ENCODE measurements at places on chromosomes 16 and 17.
A peak's percentile ranks its signal among the peaks of the same experiment; 100 is the strongest.

- peak; percentile 53 for DNase-seq
Measured at GRCh38 chr16:8935989-8936388, 27.7 kb downstream of the USP7 start.

DNA sequence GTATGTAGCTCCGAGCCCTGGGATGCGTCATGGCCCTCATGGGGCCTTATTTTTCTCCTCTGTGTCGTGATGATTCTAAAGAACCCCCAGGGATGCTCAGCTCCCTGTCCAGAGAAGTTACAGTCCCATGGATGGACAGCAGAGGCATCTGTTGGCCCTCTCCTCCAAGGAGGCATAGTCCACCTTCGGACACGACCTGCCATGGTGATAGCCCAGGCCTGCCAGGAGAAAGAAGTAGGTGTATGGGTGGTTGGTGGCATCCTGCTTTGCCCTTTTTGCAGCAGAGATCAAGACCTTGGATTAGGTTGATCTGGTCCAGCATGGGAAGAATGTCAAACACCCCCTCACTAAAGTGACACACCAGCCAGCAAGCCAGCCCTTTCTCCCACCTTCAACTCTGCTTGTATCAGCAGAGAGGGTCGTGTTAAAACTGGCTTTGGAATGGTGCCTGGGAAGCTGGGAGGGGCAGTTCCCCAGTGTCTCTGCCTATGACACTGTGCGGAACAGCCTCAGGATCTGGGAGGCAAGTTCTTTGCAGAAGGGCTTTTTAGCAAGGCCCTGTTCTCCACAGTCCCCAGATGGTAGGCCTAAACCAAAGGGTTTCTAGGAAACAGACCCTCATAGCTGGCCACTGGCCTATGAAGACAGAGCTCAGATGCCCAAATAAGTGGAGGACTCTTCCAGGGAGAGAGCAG lies 259.9 kb upstream of the RPL38 start:
- DNase-seq = no peak

DNA sequence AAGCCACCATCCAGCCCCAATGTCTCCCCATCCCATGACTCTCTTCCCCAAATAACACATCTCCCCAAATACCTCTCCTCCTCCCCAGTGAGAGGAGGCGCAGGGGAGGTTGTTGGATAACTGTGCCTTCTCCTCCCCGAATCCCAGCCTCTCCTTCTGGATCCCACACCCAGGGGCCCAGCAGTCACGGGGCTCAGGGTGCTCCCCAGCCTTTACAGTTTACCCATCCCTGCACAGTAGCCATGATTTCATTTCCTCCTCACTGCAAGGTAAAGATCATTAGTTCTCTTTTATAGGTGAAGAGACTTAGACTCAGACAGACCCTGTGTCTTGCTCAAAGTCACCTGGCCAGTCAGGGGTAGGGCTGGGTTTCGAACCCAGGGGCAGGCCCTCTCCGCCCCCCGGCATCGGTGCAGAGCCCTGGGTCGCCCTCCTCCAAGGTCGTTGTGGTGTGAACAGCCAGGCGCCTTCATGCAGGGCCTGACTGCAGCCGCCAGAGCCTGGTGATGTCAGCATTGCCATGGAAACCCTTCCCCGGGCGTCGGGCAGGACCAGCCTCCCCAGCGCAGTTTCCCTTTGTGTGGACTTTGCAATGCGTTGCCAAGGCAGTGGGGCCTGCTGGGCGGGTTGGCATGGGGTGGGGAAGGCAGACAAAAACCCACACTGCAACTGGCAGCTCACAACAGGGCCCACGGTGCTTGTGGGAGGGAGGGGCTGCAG lies 53.3 kb upstream of the TOB1 start:
- DNase-seq = peak; percentile 90

GRCh38 chr17:27155866-27156265 lies 138.0 kb upstream of the WSB1 start:
- DNase-seq = no peak

GRCh38 chr17:59353936-59354755 lies 22.7 kb downstream of the YPEL2 start:
- DNase-seq = peak; percentile 64

DNA sequence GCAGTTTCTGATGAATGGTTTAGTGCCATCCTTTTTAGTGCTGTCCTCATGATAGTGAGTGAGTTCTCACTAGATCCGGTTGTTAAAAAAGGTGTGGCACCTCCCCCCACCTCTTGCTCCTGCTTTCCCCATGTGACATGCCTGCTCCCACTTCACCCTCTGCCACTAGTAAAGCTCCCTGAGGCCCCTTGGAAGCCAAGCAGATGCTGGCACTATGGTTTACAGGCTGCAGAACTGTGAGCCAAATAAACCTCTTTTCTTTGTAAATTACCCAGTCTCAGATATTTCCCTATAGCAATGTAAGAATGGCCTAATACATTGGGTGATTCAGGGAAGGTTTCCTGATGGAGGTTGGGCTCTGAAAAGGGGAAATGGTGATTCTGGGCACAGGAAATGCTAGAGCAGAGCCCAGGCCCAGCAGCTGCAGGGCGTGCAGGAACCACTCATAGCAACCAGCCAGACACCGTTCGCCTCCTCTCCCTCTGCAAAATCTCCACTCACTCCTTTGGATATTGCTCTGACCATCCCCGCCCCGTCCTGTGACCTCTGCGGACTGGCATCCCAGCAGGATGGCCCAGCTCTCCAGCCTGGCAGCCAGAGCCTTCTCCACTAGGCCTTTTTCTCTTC lies 2.6 kb upstream of the ADORA2B start:
- no peak for DNase-seq

DNA sequence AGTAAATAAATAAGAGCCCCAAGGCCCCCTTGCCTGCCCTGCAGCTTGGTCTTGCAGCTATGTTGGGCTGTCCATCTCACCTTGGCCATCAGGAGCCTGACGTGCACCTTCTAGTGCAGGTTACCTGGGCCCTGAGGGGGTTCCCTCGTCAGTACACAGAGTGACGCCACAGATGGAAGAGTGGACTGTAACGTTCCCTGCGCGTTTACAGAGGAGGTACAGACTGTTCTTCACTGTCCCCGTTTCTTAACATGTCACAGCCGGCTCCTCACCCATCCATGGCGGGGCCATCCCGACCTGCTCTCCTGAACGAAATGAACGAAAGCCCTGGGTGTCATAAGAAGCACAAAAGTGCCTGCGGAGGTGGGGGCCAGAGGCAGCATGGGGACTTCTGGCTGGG lies 15.9 kb upstream of the FASN start:
- DNase-seq = no peak

DNA sequence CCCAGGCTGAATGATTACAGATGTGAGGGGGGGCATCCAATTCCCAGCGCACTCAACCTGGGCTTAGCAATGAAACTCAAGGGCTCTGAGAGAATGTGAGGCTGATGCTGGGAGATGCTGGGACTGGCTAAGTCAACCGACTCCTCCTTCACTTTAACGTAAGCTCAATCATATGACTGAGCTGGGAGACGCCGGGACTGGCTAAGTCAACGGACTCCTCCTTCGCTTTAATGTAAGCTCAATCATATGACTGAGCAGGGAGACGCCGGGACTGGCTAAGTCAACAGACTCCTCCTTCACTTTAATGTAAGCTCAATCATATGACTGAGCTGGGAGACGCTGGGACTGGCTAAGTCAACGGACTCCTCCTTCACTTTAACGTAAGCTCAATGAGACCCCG lies 179.4 kb downstream of the VPS53 start:
- no peak for DNase-seq

DNA sequence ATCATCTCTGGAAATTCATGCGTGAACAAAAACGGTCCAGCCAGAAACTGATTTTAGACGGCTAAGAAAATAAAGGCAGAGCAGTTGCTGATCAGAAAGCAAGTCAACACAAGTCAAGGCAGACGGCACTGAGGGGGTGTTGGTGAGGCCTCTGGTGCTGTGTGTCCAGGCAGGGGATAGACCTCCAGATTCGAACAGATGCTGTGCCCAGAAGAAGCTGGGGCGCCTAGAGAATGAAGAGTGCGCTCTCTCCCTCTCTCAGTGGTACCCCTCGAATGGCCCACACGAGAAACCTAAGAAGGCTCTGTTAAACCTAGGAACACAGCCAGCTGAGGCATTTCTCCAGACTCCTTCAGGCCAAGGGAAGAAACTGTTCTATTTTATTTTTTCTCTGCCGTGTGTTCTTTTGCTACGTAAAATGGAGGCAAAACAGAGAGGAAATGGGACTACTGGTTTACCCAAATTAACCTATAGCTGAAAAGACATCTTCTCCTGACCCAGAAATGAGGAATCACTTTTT lies 178.3 kb downstream of the PMP22 start:
- DNase-seq = no peak

- no peak for DNase-seq
Measured at GRCh38 chr16:54511222-54511731, 224.7 kb upstream of the IRX3 start.

- DNase-seq = no peak
Measured at GRCh38 chr16:73384506-73385089, 336.7 kb upstream of the ZFHX3 start.

DNA sequence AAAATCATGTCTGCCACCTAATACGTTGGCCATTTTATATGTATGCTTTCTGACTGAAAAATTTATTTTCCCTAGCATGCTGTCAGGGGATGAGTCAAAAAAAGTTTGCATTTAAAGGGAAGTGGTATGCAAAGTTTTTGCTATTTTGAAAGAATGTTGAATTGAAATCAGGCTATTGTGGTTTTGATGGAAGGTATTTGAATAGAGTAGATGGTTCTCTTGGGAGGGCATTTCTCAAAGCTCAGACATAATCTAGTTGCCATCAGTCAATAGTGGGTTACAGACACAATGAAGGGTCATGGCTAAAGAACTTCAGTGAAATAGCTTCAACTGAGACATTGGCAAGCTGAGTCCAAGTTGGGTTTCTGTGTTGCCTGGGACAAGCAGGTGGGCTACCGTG lies 102.4 kb downstream of the MAP2K6 start:
- no peak for DNase-seq

DNA sequence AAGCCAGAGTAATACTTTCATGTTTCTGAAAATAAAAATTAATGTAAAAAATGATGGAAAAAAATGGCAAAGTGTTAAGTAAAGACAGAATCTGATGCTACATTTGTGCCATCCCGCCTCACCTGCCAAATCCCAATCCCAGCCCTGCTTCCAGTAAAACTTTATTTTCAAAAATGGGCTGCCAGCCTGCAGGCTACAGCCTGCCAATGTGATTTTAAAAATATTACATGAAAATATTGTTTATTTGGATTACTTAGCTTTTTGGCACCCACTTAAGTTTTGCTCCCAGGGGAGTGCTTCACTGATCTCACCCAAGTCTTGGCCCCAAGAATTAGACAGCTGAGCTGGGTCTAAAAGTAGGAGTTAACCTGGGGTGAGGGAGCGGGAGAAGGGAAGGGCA lies 112.8 kb downstream of the C16orf78 start:
- DNase-seq = no peak

- DNase-seq = no peak
Measured at GRCh38 chr17:55157165-55157564, 107.6 kb upstream of the HLF start.

DNA sequence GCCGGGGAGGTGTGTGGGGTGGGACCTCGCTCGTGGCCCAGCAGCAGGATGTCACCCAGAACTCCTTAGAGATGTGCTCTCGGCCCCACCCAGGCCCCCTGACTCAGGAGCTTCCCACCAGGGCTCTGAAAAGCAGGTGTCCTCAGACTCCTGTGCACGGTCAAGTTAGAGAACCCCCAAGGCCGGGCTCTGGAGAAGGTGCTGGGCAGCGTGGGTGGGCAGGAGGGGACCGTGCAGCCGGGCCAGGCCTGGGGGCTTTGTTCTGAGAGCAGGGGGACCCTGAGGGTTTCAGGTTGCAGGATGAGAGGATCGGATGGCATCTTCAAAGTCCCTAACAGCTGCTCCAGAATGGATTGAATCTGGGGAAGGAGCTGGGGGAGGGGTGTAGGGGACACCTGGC lies 164.4 kb upstream of the CIBAR2 start:
- DNase-seq = no peak

GRCh38 chr16:28067604-28068379 lies 4.3 kb upstream of the GSG1L start:
- no peak for DNase-seq

DNA sequence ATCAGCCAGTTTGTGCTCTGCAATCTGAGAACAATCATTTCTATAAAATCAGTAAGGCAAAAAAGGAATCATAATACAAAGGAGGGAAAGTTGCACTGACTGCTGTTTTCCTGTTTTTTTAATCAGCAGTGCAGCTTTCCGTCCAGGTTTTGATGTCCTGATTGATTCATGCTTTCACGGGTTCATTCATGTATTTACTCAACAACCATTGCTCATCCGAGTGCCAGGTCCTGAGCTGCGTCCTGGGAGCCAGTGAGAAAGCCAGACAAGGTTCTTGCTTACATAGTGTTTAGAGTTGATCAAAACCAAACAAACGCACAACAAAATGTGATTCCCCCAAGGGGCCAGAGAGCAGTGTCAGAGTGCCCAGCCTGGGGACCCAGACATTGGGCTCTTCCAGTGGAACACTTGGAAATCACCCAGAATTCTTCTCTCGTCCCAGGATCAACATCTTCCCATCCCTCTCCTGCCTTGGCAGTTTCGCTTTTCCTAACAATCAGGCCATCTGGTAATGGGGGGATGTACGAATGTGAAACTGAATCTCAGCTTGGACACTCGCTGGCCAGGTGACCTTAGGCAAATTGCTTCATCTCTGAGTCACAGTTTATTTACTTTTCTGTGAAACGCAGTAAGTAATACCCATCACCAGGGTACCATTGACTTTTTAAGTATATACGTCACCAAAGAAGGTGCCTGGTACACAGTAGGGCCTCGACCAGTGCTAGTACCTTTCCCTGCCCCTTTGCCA lies 13.3 kb upstream of the C1QL1 start:
- no peak for DNase-seq

DNA sequence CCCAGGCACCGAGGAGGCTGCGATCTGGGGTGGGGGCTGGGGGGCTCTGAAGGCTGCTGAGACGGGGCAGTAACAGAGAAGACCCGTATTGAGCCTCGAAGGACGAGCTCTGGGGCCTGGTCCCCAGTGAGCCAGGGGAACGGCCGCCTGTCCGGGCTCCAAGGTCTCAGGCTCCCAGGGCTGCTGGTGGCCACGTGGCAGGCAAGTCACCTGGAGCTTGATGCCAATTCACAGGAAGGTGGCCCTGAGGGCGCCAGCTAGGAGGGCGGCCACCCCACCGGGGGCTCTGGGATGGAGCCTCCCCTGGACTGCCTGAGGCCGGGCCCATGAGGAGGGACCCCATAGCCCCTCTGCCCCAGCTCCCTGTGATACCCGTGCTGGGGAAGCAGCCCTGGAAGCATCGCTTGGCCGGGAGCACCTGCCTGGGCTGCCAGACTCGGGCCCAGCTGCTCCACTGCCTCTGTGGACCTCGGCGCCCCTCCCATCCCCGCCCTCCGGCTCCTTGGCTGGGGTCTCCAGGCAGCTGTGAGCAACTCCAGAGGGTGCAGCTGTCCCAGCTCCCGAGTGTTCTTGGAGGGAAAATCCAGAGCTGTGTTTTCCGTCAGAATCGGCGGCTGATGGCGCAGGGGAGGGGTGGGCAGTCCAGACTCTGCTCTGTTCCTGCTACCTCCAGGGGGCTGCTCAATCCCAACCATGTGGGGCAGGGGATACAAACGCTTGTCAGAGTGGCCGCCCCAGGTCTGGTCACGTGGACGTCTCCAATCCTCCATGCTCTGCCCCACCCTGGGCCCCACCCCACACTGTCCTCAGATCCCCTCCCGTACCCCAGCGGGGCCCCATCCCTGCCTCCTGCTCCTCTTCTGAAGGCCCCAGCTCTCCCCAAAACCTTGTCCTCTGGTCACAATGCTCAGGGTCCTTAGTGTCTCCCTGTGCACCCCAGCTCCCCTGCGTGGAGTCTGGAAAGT lies 67.2 kb upstream of the GNG13 start:
- no peak for DNase-seq
